Stimulated activated naive B cell treated with anti-CD40 and anti-IgM and Interleukin-4, amounts not matched to agents 10 μg/mL and 1 μg/mL and 100 μg/mL, for 72 hours (primary cell): ENCODE measurements at places on chromosomes 7 and 10.
A peak's percentile ranks its signal among the peaks of the same experiment; 100 is the strongest.

GRCh38 chr7:108263425-108263824 is 133.3 kb upstream of the LAMB4 start:
- no peak overlapping the region for H3K4me3 ChIP-seq
- H3K4me1 ChIP-seq, result no peaks in the 10 kb centered on the region
- H3K27ac ChIP-seq, result no peak overlapping the region
- DNase-seq, result no peak
- peaks cover 21% of the 10 kb centered on the region for H3K27me3 ChIP-seq
- peaks cover 3% of the 10 kb centered on the region for H3K36me3 ChIP-seq

- no peaks in the 10 kb centered on the region for H3K4me1 ChIP-seq
- no peak overlapping the region for H3K27ac ChIP-seq
- no peaks in the 10 kb centered on the region for H3K27me3 ChIP-seq
- no peak overlapping the region for H3K4me3 ChIP-seq
- DNase-seq, result no peak
- H3K36me3 ChIP-seq, result no peaks in the 10 kb centered on the region
Measured at GRCh38 chr10:29689001-29689400, 54.2 kb upstream of the SVIL start.

- no peaks in the 10 kb centered on the region for H3K4me1 ChIP-seq
- no peaks in the 10 kb centered on the region for H3K27me3 ChIP-seq
- no peak for DNase-seq
- H3K36me3 ChIP-seq, result no peaks in the 10 kb centered on the region
- H3K27ac ChIP-seq, result no peak overlapping the region
Measured at GRCh38 chr7:84981055-84981976, 205.5 kb downstream of the SEMA3D start.

DNA sequence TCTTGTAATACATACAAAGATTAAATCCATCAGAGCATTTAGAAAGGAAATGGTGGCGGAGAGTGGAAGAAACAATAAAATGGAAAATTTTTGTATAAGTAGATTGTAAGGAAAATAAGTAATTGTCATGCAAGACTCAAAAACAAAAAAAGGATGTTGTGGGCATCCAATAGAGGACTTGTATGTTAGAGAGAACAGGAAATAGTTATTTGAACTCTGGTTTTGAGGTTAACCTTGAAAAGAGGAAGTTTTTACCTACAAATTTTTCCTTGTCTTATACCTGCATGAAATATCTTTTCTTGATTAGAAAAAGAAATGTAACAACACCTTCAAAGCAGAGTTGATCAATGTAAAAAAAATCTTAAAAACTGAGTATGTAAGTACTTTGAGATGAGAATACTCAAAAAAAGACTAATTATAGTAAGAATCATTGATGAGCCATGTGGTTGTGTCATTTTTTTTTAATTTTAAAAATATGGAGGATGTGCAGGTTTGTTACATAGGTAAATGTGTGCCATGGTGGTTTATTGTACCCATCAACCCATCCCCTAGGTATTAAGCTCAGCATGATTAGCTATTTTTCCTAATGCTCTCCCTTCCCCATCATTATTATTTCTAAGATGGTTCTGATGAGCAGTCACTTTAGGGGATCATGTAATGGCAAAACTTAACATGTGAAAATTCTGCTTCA is 11.9 kb downstream of the TMEM106B start:
- H3K4me3 ChIP-seq, result no peak overlapping the region
- H3K4me1 ChIP-seq, result peaks cover 24% of the 10 kb centered on the region
- no peak overlapping the region for H3K27ac ChIP-seq
- H3K27me3 ChIP-seq, result no peaks in the 10 kb centered on the region

DNA sequence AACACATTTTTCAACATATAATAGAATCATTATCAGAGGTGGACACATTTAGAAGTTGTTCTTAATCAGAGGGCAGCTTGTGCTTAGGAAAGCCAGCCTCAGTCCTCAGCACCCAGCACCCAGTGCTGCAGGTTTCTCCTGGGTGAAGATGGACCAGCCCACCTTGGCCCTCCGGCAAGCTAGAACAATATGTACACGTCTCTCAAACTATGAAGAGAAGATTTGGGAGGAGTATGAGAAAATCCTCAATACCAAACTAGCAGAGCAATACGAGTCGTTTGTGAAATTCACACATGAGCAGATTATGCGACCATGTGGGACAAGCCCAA is 13.5 kb upstream of the RALA start:
- H3K36me3 ChIP-seq, result no peaks in the 10 kb centered on the region
- DNase-seq, result no peak
- peaks cover 18% of the 10 kb centered on the region for H3K27me3 ChIP-seq
- peak overlapping the region; percentile 83 for H3K4me3 ChIP-seq
- H3K27ac ChIP-seq, result no peak overlapping the region

DNA sequence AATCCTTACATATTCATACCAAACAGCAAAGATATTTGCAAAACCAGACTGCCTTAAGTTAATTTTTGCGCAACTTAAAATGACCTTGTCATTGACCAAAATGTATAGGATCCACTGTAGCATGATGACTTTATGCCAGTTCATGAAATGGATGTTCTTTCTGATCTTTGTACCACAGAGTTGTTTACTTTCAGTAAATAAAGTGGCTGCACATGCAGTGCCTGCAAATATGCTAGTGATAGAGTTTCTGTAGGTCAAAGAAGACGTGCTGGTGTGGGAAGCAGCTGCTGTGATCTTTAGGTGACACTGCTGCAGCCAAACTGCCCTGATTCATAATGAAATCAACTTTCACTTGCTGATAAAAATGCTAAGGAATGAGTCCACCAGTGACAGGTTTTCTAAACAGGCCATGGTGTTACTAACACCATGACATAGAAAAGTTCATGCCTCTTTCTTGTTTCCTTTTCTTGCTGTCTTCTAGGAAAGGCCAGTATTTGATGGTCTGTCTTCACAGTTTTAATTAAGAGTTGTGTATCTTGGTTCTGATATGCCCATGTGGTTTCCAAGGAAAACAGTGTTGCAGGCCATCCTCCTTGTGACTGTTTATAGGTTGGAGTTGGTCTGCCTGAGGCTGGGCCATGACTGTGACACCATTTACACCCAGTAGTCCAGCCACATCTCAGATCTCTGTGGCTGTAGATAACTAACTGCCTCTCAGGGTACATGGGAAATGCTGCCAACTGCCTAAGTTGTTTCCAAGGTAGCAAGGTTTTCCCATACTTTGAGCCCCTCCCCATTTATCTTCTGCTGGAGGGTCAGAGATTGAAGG is 62.5 kb downstream of the INSYN2A start:
- H3K27me3 ChIP-seq, result no peaks in the 10 kb centered on the region
- H3K4me3 ChIP-seq, result no peak overlapping the region
- no peak for DNase-seq
- no peaks in the 10 kb centered on the region for H3K36me3 ChIP-seq

- H3K4me3 ChIP-seq, result no peak overlapping the region
- H3K27ac ChIP-seq, result no peak overlapping the region
- peaks cover 3% of the 10 kb centered on the region for H3K4me1 ChIP-seq
- peaks cover 25% of the 10 kb centered on the region for H3K27me3 ChIP-seq
- H3K36me3 ChIP-seq, result peaks cover 5% of the 10 kb centered on the region
- DNase-seq, result no peak
Measured at GRCh38 chr10:79188154-79188965, 119.6 kb downstream of the ZMIZ1 start.

GRCh38 chr10:120492346-120492745 is 35.3 kb downstream of the PLPP4 start:
- H3K27me3 ChIP-seq, result peaks cover 8% of the 10 kb centered on the region
- DNase-seq, result no peak
- H3K4me1 ChIP-seq, result no peaks in the 10 kb centered on the region
- H3K4me3 ChIP-seq, result no peak overlapping the region
- no peak overlapping the region for H3K27ac ChIP-seq

DNA sequence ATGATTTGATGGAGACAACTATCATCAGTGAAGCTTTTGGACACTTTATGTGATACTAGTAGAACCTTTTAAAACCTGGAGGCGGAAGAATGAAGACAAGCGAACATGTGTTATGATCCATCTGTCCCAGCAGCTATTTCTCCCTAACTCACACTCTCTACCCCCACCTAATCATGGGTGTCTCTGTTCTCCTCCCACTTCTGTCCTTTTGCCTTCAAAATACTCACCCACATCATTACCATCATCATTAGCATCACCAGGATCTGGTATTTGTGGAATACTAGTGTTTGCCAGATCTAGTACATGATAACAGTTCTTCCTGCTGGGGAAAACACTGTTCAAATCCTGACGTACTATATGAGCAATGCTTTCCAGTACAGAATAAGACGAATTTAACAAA is 287.7 kb downstream of the DOCK4 start:
- H3K4me3 ChIP-seq, result no peak overlapping the region
- H3K36me3 ChIP-seq, result no peaks in the 10 kb centered on the region
- H3K27me3 ChIP-seq, result no peaks in the 10 kb centered on the region
- no peak overlapping the region for H3K27ac ChIP-seq

DNA sequence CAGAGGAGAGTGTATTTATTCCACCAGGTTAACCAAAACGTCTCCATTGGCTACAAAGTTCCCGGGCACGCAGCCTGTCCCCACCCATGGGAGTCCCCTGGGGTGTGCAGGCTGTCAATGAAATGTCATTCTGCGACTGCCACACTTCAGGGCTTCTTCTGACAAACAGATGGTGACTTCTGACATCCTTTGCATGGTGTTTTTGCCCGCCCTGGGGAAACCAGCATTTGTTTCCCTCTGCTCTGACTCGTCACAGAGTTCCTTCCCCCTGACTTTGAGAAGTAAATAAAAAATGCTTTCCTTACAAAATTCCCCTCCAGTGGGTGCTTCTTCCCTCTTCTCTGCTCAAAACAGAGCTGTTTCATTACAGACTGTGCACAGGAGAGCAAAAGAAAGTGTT is 38.2 kb downstream of the TNS3 start:
- peaks cover 7% of the 10 kb centered on the region for H3K27me3 ChIP-seq
- H3K4me3 ChIP-seq, result peak overlapping the region; percentile 33

GRCh38 chr7:142534726-142535122 is 214.5 kb upstream of the PRSS1 start:
- H3K4me3 ChIP-seq, result no peak overlapping the region
- no peak for DNase-seq
- peaks cover 8% of the 10 kb centered on the region for H3K27me3 ChIP-seq
- no peak overlapping the region for H3K27ac ChIP-seq
- peaks cover 11% of the 10 kb centered on the region for H3K4me1 ChIP-seq

GRCh38 chr7:135575296-135575695 is 17.6 kb downstream of the NUP205 start:
- H3K4me1 ChIP-seq, result peaks cover 17% of the 10 kb centered on the region
- no peaks in the 10 kb centered on the region for H3K27me3 ChIP-seq
- DNase-seq, result peak; percentile 1

DNA sequence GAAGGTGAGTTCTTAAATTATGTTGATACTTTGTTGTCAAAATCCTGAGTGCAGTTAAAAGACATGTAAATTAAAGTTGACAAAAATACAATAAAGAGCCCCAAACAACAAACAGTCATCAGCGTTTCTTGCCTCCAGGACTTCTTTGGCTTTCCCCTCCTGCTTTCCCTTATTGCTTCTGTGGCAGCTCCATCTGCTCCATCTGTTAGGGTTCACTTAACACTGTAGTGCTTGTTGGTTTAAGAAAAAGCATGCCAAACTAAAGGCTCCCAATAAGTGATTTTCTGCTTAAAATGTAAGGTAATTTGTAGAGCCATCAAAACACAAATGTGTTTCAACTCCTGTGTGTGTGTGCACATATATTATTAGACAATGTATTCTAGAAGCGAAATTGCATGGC is 254.3 kb upstream of the GNAI1 start:
- H3K36me3 ChIP-seq, result no peaks in the 10 kb centered on the region
- no peaks in the 10 kb centered on the region for H3K27me3 ChIP-seq
- H3K27ac ChIP-seq, result no peak overlapping the region

GRCh38 chr7:157983502-157984422 is 603.9 kb downstream of the PTPRN2 start:
- no peak overlapping the region for H3K27ac ChIP-seq
- H3K4me1 ChIP-seq, result no peaks in the 10 kb centered on the region
- no peak for DNase-seq
- H3K4me3 ChIP-seq, result no peak overlapping the region
- no peaks in the 10 kb centered on the region for H3K27me3 ChIP-seq

GRCh38 chr10:4653160-4653559 is 172.8 kb upstream of the AKR1E2 start:
- H3K4me3 ChIP-seq, result no peak overlapping the region
- no peaks in the 10 kb centered on the region for H3K27me3 ChIP-seq
- peaks cover 5% of the 10 kb centered on the region for H3K4me1 ChIP-seq

- H3K4me1 ChIP-seq, result peaks cover 8% of the 10 kb centered on the region
- H3K27me3 ChIP-seq, result peaks cover 64% of the 10 kb centered on the region
- no peak for DNase-seq
Measured at GRCh38 chr7:150994141-150994837, 3.5 kb downstream of the NOS3 start.

GRCh38 chr7:36949711-36950600 is 225.7 kb upstream of the AOAH start:
- DNase-seq, result no peak
- no peaks in the 10 kb centered on the region for H3K27me3 ChIP-seq
- peaks cover 20% of the 10 kb centered on the region for H3K36me3 ChIP-seq

DNA sequence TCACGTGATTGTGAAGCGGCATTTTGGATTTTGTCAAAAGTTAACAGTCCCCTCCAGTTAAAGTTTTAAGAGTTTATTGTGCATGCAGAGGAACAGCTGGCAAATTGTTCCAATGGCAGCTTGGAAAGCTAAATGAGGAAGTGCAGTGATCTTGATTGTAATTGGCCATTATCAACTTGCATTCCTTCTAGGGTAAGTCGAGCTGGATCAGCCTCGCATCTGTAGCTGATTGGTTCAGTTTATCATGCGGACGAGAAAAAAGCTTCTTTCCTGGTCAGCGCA is 566 bp downstream of the ZNF789 start:
- no peaks in the 10 kb centered on the region for H3K27me3 ChIP-seq
- peak overlapping the region; percentile 96 for H3K4me3 ChIP-seq
- H3K36me3 ChIP-seq, result peaks cover 29% of the 10 kb centered on the region
- DNase-seq, result peak; percentile 9

GRCh38 chr10:44016589-44017482 is 368.1 kb downstream of the CXCL12 start:
- H3K4me3 ChIP-seq, result no peak overlapping the region
- H3K36me3 ChIP-seq, result no peaks in the 10 kb centered on the region
- H3K27me3 ChIP-seq, result no peaks in the 10 kb centered on the region
- no peak for DNase-seq

- no peak overlapping the region for H3K27ac ChIP-seq
- H3K27me3 ChIP-seq, result peaks cover 5% of the 10 kb centered on the region
- H3K4me1 ChIP-seq, result peaks cover 2% of the 10 kb centered on the region
- no peak for DNase-seq
- no peaks in the 10 kb centered on the region for H3K36me3 ChIP-seq
Measured at GRCh38 chr10:29280488-29280840, 8.4 kb upstream of the LYZL1 start.

DNA sequence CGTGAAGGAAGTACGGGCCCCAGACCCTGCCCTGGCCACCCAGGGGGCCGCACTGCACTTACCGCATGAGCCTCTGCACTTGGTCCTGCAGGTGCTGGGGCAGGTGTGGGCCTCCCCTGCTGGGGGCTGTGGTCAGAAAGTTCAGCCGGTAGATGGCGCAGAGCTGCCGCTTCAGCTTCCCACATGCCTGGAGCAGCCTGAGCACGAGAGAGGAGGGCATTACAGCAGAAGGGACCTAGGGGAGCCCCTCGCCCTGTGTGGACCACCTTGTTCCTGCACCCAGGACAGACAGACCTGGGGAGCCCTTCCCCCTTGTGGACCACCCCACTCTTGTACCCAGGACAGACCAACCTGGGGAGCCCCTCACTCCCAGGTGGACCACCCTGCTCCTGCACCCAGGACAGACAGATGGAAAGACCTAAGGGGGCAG is 8.7 kb upstream of the PYROXD2 start:
- H3K4me1 ChIP-seq, result peaks cover 13% of the 10 kb centered on the region
- no peak overlapping the region for H3K27ac ChIP-seq
- H3K36me3 ChIP-seq, result peaks cover 48% of the 10 kb centered on the region
- DNase-seq, result no peak

- DNase-seq, result no peak
- peaks cover 15% of the 10 kb centered on the region for H3K4me1 ChIP-seq
- no peak overlapping the region for H3K27ac ChIP-seq
- peak overlapping the region; percentile 12 for H3K4me3 ChIP-seq
- H3K27me3 ChIP-seq, result no peaks in the 10 kb centered on the region
Measured at GRCh38 chr10:338171-339037, 203.1 kb downstream of the ZMYND11 start.
